ENCODE measurements at places on chromosomes 7 and 10. TPM values are rescaled to one million over a fixed set of nuclear protein-coding genes. Genes with fewer than 3 reads are reported as not detected.

HOXA13 gene
- total RNA-seq, result not detected

MET gene
- not detected for total RNA-seq

IGF2BP3 gene
- total RNA-seq, result 1.7 TPM

PUS7 gene
- total RNA-seq, result 5.8 TPM

ANKRD61 gene
- not detected for total RNA-seq

SLC26A4 gene
- 0.10 TPM for total RNA-seq

HOXA4 gene
- total RNA-seq, result not detected

CELF2 gene
- 230 TPM for total RNA-seq

FAM131B gene
- 0.27 TPM for total RNA-seq

PAPSS2 gene
- total RNA-seq, result not detected

TEX36 gene
- total RNA-seq, result not detected

NRCAM gene
- total RNA-seq, result not detected

ZNF277 gene
- total RNA-seq, result 25.1 TPM

FKBP9 gene
- total RNA-seq, result not detected

EPHB6 gene
- 58.0 TPM for total RNA-seq

OGDH gene
- total RNA-seq, result 157 TPM

DNA sequence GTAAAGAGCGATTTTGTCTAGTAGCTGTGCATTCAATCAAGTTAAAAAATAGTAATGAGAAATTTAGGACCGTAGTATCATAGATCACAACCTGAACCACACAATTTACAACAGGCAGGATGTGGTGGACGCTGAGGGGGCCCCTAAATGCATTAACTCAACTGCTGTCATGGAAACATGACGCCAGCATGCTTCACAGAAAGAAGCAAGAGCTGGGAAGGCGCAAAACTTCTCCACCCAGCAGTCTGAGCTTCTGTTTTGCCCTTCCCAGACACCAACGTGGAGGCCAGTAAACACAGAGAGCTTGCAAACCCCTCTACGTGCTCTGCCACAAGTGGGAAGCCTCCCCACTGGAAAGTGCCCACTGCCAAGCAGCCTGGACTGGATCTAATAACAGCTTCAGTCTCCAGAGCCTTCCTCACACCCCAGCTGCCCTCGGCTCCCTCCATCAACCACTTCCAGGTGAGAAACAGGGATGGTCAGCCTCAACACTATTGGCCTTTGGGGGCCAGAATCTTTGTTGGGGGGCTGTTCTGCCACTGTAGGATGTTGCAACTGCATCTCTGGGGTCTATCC, 151.8 kb downstream of the SFMBT2 start:
- no peak overlapping the region for H3K27ac ChIP-seq
- H3K4me3 ChIP-seq, result no peak overlapping the region
- H3K27me3 ChIP-seq, result no peaks in the 10 kb centered on the region

GRCh38 chr10:22321156-22321923, 441 bp downstream of the BMI1 start:
- peak overlapping the region; percentile 67 for H3K27ac ChIP-seq
- peaks cover 19% of the 10 kb centered on the region for H3K27me3 ChIP-seq
- H3K4me3 ChIP-seq, result peak overlapping the region; percentile 19
- peak; percentile 51 for DNase-seq

- no peak overlapping the region for H3K27ac ChIP-seq
- H3K36me3 ChIP-seq, result no peaks in the 10 kb centered on the region
- no peak overlapping the region for H3K4me3 ChIP-seq
- DNase-seq, result no peak
- peaks cover 3% of the 10 kb centered on the region for H3K27me3 ChIP-seq
Measured at GRCh38 chr7:112372101-112372500, 78.2 kb upstream of the IFRD1 start.

DNA sequence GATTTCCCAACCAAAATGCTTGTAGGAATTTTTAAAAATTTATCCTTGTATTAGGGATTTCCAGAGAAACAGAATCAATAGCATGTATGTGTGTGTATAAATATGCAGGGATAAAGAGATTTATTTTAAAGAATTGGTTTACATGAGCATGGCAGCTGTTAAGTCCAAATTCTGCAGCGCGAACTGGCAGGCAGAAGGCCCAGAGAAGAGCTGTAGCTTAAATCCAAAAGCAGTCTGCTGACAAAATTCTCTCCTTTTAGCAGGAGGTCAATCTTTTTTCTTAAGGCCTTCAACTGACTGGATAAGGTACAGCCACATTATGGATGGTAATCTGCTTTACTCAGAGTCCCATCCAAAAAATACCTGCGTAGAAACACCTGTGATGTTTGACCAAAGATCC, 42.0 kb downstream of the PRR15 start:
- H3K36me3 ChIP-seq, result no peaks in the 10 kb centered on the region
- H3K4me3 ChIP-seq, result no peak overlapping the region
- no peak for DNase-seq
- no peaks in the 10 kb centered on the region for H3K4me1 ChIP-seq
- H3K27me3 ChIP-seq, result no peaks in the 10 kb centered on the region

DNA sequence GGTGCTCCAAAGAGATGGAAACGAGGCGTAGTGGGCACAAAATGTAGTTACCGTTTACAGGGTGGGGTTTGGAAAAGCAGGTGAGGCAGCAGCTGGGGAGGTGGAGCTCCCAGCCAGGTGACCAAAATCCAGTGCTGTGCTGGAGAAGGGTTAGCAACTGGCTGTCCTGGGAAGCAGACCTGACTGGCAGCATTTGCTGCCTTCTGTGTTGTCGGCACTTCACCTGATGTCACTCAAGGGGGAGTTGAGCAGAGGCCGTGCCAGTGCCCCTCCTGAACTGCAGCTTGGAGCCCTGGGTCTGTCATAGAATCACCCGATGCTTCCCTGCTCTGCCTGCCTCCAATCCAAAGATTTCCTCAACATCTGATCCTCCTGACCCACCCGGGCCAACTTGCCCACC, 12.8 kb downstream of the GCK start:
- H3K36me3 ChIP-seq, result no peaks in the 10 kb centered on the region
- no peaks in the 10 kb centered on the region for H3K4me1 ChIP-seq
- H3K27ac ChIP-seq, result no peak overlapping the region
- H3K4me3 ChIP-seq, result no peak overlapping the region
- peaks cover 4% of the 10 kb centered on the region for H3K27me3 ChIP-seq

GRCh38 chr7:4556868-4557793, 125.0 kb upstream of the FOXK1 start:
- peaks cover 2% of the 10 kb centered on the region for H3K27me3 ChIP-seq
- H3K36me3 ChIP-seq, result no peaks in the 10 kb centered on the region
- H3K4me3 ChIP-seq, result no peak overlapping the region

GRCh38 chr7:28847176-28847575, 111.0 kb downstream of the TRIL start:
- H3K4me1 ChIP-seq, result no peaks in the 10 kb centered on the region
- DNase-seq, result no peak
- H3K27me3 ChIP-seq, result no peaks in the 10 kb centered on the region
- H3K36me3 ChIP-seq, result no peaks in the 10 kb centered on the region

- DNase-seq, result no peak
- no peaks in the 10 kb centered on the region for H3K27me3 ChIP-seq
- no peak overlapping the region for H3K27ac ChIP-seq
- no peaks in the 10 kb centered on the region for H3K36me3 ChIP-seq
- no peak overlapping the region for H3K4me3 ChIP-seq
Measured at GRCh38 chr7:136267822-136268221, 290.7 kb upstream of the MTPN start.

DNA sequence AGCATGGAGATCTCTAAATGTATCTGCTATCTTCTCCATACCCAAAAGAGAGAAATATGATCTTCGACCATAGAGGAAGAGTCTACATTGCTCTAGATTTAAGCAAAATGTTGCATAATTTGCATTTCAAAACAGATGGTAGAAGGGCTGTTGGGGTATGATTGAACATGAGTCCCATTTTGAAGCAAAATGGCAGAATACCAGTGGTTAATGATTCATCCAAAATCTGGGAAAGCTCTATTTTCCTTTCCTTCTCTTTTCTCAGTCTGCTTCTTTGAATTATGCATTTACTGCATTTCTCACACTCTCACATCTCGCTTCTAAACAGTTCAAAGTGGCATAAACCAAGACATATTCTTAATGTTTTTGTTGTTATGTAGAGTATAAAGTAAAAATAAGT, 178.5 kb downstream of the MACC1 start:
- no peaks in the 10 kb centered on the region for H3K4me1 ChIP-seq
- DNase-seq, result no peak
- H3K36me3 ChIP-seq, result no peaks in the 10 kb centered on the region
- no peak overlapping the region for H3K27ac ChIP-seq
- no peaks in the 10 kb centered on the region for H3K27me3 ChIP-seq

DNA sequence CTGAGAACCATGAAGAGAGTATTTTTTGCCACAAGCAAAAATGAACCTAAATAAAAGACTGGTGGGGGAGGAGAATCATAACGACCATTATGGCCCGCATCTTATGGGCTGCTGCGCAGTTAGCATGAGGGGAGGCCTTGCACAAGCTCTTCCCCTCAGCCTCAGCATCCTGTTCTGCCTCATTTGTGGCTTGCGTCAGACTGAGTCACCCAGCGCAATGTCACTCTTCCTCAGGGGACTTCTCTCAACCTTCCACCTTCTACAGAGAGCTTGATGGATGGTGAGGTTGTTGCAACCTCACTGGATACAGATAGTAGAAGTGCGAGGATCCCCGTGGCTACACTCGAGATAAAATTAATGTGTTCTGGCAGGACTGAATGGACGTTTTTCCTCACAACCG, 16.8 kb upstream of the GPR15LG start:
- H3K27me3 ChIP-seq, result peaks cover 2% of the 10 kb centered on the region
- H3K4me3 ChIP-seq, result no peak overlapping the region
- DNase-seq, result no peak
- H3K27ac ChIP-seq, result no peak overlapping the region
- peaks cover 30% of the 10 kb centered on the region for H3K36me3 ChIP-seq
- H3K4me1 ChIP-seq, result no peaks in the 10 kb centered on the region

DNA sequence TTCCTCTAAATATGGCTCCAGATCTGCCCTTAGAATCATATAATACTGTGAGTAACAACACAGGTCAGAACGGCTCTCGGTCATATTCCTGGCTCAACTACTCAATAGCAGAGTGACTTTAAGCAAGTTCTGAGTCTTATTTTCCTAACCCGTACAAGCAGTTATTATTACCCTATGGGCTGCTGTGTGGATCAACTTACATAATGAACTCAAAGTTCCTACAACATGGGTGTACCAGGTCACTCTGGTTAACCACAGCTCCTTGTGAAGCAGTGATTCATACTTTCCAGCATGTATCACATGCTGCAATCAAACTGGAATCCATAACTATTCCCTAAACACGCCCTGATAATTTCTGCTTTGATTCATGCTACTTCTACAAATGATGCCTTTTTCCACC, 107.3 kb downstream of the LRRN3 start:
- H3K27ac ChIP-seq, result no peak overlapping the region
- no peaks in the 10 kb centered on the region for H3K36me3 ChIP-seq
- no peak overlapping the region for H3K4me3 ChIP-seq

- H3K4me1 ChIP-seq, result peaks cover 18% of the 10 kb centered on the region
- H3K4me3 ChIP-seq, result peak overlapping the region; percentile 17
- H3K36me3 ChIP-seq, result no peaks in the 10 kb centered on the region
- H3K27me3 ChIP-seq, result peaks cover 4% of the 10 kb centered on the region
Measured at GRCh38 chr7:155490697-155491628, 33.0 kb downstream of the EN2 start.

GRCh38 chr10:107919626-107920235, 755.2 kb upstream of the SORCS1 start:
- H3K27ac ChIP-seq, result no peak overlapping the region
- H3K4me3 ChIP-seq, result no peak overlapping the region

DNA sequence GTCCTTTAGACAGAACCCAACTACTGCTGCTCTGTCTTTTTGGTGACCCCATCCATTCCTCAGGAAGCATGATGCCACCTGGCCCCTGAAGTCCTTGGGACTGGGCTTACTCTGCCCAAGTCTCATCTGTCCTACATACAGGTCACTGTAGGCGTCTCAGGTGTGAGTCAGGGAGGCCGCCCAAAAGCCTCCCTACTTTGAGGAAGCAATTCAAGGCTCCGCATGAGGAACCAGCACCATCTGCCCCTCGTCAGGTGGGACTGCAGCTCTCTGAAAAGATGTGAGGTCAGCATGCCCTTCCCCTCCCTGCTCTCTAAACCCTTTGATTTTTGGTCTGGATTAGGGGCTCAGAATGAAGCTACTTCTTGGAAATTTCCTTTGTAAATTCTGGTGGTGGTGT, 354.8 kb downstream of the CXCL12 start:
- no peak overlapping the region for H3K27ac ChIP-seq
- peak; percentile 20 for DNase-seq
- H3K4me3 ChIP-seq, result no peak overlapping the region
- H3K27me3 ChIP-seq, result no peaks in the 10 kb centered on the region

- no peaks in the 10 kb centered on the region for H3K4me1 ChIP-seq
- no peak for DNase-seq
- H3K27ac ChIP-seq, result peak overlapping the region; percentile 14
Measured at GRCh38 chr10:75137533-75138438, 26.3 kb downstream of the SAMD8 start.

- peak overlapping the region; percentile 99 for H3K4me3 ChIP-seq
- no peak for DNase-seq
- H3K27ac ChIP-seq, result peak overlapping the region; percentile 100
Measured at GRCh38 chr7:139361523-139361922, 1.8 kb downstream of the LUC7L2 start.

DNA sequence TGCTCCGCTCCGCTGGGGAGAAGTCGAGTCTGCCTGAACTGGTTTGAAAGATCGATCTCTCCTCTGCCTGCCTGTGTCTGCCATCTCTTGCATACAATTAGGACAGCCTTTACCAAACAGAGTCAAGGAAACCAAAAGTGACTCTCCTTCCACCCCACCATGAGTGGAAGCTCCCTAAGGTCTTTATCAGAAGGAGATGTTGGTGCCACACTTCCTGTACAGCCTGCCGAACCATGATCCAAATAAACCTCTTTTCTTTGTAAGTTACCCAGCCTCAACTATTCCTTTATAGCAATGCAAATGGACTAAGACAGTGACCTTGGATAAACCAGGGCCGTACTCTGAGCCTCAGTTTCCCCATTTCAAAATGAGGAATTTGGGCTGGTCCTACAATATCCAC, 106.3 kb upstream of the GDF10 start:
- peaks cover 6% of the 10 kb centered on the region for H3K4me1 ChIP-seq
- no peak overlapping the region for H3K4me3 ChIP-seq

- no peaks in the 10 kb centered on the region for H3K36me3 ChIP-seq
- H3K4me1 ChIP-seq, result no peaks in the 10 kb centered on the region
- H3K4me3 ChIP-seq, result no peak overlapping the region
Measured at GRCh38 chr10:89516149-89516832, 19.1 kb downstream of the SLC16A12 start.

- H3K27ac ChIP-seq, result no peak overlapping the region
- H3K36me3 ChIP-seq, result no peaks in the 10 kb centered on the region
- H3K4me3 ChIP-seq, result peak overlapping the region; percentile 4
- no peaks in the 10 kb centered on the region for H3K27me3 ChIP-seq
- peaks cover 8% of the 10 kb centered on the region for H3K4me1 ChIP-seq
Measured at GRCh38 chr10:91034494-91035159, 113.7 kb upstream of the ANKRD1 start.

Measured in CD4-positive, CD25-positive, alpha-beta regulatory T cell (primary cell).